ENCODE measurements at places on chromosomes 1 and 21.

DNA sequence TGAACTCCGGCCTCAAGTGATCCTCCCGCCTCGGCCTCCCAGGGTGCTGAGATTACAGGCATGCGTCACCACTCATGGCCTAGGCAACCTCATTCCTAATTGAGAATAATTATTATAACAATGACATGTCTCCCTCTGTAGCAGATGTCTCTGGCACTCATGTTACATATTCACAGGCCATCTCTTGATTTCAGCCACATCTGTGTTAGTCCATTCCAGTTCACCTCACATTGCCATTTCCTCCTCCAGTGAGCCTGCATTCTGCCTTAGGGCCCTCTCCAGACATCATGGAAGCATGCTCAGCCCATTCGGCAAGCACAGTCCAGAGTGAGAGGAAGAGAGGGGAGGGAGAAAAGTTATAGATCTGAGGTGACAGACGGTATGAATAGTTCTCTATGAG is 32.5 kb downstream of the CDKN2C start:
- DNase-seq, result no peak

DNA sequence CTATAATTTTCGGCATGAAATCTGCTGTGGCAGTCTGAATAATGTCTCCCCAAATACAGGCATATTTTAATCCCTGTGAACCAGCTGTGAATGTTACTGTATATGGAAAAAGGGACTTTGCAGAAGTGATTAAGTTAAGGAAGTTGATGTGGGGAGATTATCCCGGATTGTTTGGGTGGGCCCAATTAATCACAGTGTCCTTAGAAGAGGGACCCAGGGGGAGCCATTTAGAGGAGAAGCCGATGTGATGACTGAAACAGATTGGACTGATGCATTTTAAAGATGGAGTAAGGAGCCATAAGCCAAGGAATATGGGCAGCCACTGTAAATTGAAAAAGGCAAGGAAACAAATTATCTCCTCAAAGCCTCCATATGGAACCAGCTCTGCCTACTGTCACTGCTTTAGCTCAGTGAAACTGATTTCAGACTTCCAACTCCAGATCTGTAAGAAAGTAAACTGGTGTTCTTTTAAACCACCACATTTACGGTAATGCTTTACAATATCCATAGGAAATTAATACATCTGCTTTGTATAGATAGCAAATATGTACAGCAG is 61.1 kb upstream of the GPR88 start:
- no peak for DNase-seq

DNA sequence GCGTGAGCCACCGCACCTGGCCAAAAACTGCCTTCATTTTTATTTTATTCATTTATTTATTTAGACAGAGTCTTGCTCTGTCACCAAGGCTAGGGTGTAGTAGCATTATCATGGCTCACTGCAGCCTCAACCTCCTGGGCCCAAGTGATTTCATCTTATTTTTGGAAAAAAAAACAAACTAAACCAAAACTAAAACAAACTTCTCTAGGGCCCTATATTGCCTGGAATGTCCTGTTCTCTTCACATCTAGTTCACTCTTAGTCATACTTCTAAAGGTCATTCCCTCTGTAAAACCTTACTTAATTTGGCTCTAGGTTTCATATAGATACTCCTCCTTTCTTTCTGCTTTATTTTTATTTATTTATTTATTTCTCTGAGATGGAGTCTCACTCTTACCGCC is 15.6 kb downstream of the RPS27 start:
- DNase-seq, result peak; percentile 81

GRCh38 chr1:43256675-43257570 is 12.9 kb upstream of the TMEM125 start:
- no peak for DNase-seq

GRCh38 chr1:36389999-36390398 is 4.3 kb upstream of the STK40 start:
- no peak for DNase-seq

DNA sequence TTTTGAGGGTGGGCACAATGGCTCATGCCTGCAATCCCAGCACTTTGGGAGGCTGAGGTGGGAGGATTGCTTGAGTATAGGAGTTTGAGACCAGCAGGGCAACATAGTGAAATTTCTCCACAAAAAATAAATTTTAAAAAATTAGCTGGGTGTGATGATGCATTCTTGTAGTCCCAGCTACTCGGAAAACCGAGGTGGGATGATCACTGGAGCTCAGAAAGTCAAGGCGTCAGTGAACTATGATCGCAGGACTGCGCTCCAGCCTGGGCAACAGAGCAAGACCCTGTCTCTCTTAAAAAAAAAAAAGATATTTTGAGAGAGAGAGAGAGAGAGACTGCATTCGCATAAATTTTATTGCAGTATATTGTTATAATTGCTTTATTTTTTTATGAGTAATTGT is 75.9 kb upstream of the B3GALT5 start:
- DNase-seq, result no peak

DNA sequence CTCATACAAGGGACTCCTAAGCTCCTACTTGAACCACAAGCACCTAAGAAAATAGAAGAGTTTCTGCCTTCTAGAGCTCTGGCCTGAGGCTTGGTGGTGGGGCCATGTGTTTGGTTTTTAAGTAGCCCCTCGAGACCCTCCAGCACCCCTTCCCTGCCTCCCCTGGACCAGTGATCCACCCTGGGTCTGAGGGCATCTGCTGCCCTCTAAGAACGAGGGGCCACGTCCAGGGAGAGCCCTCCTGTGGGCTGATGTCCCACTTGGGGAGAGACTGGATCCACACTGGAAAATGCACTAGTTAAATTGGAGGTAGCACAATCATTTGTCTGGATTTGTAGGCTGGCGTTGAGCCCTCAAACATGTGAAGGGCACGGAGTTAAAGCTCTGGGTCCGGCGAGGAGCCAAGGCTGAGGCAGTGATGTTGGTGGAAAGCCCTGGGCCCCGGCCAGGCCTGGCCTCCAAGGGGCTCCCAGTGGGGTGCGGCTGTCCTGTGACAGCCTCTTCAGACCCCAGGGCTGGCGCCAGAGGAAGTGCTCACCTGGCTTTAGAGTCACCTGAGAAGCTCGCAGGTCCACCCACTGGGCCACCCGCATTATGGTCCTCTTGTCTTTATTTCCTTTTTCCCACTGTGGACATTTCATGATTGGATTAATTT is 65.2 kb downstream of the SLC37A1 start:
- no peak for DNase-seq

DNA sequence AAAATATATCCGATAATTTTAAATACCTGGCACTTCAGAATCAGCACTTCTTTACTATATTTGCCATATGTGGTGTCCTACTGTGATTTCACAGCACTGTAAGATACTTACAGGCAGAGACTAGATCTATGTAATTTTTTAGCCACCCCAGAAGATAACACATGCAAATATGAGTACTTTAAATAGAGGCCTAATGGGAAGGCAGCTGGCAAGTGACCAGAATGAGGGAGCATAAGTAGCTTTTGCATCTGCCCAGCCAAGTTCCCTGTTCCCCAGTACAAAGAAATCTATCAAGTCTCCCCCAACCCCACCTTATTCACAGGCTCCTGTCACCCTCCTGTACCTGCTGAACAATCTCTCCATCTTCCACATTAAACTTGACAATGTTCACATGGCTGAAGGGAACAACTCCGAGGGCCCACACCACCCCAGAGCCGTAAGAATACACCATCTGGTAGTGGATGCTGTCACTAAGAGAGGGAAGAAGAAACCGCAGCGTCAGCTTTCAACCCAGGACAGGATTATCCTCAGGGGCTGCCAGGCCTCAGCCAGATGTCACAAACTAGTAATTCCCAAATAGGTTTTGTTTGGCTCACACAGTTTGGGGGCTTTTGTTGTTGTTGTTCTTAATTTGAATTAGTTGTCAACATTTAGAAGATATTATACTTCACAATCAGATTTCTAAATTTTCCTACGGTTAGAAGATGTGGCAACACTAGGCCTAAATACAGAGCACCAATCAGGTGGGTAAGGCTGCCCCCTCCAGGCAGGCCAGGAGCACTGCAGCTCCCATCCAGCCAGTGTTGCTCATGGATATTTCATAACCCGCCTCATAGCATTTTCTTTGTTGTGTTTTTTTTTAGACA is 10.4 kb downstream of the EMC1 start:
- peak; percentile 74 for DNase-seq

DNA sequence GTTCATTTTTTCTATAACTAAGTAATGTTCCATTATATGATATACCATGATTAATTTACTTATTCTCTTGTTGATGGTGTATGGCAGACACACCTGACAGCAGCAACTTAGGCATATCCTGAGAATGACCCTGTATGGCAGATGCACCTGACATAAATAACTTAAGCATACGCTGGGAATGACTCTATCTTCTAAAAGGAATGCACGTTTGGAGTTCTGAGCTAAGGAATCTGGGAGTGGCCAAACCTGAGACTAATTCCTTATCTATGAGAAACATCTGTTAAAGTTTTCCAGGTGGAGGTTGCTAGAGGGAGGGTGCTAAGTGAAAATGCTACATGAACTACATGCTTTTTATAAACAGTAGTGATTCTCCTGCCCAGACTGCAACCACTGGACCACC is 96.7 kb upstream of the RGS18 start:
- no peak for DNase-seq

GRCh38 chr1:78520843-78521242 is 30.1 kb downstream of the PTGFR start:
- no peak for DNase-seq

- no peak for DNase-seq
Measured at GRCh38 chr1:164578479-164579200, 19.7 kb downstream of the PBX1 start.

GRCh38 chr1:68112835-68113243 is 62.4 kb upstream of the DIRAS3 start:
- DNase-seq, result peak; percentile 89

DNA sequence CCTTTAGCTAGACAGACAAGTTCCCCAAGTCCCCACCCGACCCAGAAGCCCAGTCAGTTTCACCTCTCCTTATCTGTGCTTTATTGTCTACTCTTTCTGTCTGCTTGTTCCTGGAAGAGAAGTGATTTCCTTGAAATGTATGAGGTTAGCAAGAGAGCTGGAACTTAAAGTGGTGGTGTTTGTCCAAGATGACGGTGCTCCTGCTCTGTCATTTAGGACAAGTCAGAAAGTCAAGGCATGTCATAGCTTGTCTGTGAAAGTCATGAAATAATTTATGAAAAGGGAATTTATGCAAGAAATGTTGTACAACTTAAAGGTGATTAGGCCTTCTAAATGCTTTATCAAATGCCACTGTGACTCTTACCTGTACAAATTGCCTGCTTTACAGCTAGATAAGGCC is 178.1 kb downstream of the PLA2G4A start:
- DNase-seq, result no peak

DNA sequence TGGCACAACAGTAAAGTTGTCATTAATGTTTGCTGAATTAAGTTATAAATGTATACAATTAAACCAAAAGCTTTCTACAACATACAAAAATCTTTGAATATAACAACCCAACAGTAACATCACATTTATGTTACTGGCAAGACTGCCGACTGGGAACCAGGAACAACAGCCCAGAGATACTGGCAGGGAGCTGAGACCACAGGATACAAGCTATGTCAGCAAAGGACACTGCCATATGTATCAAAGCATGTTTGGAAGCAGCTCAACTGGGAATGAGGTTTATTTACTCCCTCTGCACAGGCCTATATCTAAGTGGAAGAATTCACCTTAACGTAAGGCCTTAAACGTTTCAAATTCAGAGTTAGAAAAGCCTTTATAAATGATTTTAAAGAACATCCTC is 50.4 kb downstream of the ARHGAP29 start:
- DNase-seq, result no peak

DNA sequence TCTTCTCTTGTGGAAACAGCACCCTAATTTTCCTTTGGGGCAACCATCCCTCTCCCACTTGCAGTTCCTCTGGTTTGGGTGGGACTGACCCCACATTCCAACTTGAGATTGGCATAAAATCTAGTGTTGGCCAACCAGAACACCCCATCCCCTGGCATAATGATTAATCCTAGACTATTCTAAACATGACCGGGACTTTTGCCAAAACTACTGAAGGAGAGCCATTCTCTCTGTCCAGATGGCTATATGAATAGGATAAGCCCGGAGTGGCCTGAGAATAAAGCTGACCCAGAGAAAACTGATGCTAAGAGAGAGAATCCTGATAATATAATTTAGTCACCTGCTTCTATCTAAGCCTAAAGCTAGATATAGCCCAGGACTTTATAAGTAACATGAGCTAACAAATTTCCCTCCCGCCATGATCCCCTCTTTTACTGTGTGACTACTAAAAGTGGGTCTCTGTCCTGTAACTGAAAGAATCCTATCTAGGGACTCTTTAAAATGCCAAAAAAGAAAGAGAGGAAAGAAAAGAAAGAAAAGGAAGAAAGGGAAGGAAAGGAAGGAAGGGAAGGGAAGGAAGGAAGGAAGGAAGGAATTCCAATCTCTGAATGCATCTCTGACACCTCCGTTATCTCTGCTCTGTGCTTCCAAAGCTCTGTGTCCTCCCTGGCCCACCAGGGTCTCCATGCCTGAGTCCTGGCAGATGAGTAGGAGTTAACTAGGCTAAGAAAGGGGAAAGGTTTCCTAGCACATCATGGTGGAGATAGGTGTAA is 28.0 kb upstream of the NRDC start:
- DNase-seq, result peak; percentile 47

DNA sequence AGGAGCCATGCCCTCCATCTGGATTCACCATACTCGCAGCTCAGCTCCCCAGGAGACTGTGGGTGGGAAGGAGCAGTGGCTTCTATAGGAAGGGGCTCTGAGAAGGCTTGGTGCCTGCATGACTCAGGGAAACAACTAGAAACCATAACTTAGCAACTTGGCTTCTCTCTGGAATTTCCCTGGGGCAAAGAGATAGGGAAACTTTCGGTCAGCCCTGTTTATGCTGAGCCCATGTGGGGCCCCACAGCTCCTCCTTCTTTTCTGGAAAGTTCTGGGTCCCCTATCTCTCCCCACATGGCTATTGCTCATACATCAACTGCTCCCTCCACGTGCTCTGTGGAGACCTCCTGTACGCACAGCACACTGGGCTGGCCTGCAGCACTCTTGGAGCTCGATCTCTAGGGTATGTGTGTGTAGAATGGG is 39.3 kb downstream of the PLEKHA6 start:
- peak; percentile 91 for DNase-seq

- DNase-seq, result peak; percentile 44
Measured at GRCh38 chr1:157948312-157949073, 45.0 kb upstream of the KIRREL1 start.

DNA sequence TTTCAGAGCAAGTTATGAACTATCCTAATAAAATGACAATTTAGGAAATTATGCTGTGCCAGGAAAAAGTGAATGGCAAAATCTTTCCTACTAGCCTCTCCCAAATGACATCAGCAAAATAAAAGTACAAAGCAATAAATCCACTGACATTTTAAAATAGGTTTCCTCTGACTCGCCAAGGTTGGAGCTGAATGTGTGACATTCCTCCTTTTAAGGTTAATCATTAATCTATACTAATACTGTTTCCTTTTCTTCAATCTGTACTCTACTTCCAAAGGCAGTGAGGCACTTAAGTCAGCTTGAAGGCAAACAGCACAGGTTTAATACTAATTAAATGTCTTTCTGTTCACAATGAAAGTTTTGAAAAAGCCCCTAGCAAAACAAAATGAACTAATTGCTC is 15.7 kb downstream of the RNF19B start:
- no peak for DNase-seq

GRCh38 chr1:179369751-179370341 is 4.1 kb downstream of the AXDND1 start:
- DNase-seq, result peak; percentile 69
